Stimulated activated CD4-positive, alpha-beta T cell treated with anti-CD3 and anti-CD28 coated beads, Interleukin-2, amount 100 ng/mL, for 4 hours (primary cell): ENCODE measurements at places on chromosomes 2 and 18.

GRCh38 chr2:225013425-225014365 is 28.6 kb downstream of the DOCK10 start:
- DNase-seq, result no peak

DNA sequence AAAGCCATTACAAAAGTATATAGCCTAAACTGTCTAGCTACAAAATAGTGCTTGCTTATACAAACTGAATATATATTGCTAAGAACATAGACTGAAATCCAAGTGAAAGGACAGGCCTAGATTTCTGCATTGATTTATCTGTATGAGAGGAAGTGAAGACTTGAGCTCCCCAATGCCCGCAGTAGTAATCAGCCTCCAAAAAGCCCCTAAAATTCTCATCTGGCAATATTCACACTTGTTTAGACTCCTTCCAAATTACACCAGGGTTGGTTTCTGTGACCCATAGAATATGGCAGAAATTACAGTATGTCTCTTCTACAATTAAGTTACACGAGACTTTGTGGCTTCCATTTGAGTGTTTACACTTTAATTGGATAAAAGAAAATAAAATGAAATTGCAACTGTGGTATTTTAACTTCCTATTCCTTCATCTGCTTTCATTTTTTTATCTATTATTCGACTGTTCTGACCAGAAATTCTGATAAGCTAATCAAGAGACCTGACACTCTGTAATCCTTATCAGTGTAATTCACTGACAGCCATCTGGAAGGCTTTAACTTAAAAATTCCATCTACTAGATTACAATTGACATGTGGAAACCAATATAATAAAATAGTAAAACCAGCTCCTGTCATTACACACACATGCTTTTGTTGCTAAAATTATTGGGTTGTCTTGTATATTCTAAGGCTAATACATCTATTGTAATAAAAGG is 21.1 kb downstream of the ABCB11 start:
- no peak for DNase-seq

DNA sequence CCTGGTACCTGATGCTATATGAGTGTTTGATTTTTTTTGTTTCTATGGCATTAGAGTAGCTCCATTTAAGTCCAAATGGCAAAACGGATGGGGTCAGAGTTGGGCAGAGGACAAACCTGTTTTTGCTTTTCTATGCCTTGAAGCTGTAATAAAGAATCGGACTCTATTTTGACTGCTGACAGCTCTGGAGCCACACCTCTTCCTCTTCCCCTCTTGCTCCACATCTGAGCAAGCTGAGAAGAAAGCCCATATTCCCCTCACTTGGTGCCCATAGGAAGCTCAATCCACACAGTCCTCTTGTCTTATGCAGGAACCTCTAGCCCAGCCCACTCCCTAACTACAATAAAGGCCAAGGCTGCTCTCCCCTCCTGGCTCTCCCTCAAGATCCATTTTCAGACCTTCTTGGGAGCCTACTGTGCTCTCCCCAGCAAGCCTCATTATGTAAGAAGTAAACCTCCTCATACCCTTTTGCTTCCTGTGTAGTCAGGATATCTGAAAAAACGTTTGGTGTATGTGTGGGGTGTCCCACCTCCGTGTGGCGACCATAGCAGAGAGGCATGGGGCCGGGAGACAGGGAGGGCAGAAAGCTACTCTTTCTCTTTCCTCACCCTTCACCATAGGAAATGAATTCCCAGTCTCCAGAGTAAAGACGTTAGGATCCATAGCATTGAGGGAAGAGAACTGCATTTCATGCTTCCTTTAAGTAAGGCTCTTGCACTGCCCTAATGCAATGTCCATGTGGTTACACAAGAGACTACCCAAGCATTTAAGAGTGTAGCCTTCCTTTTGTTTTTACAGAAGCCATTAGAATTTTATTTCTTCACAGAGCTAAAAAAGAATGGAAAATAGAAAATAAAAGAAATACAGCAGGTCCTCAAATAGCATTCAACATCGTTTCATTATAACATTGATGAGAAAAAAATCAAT is 41.9 kb upstream of the RAPGEF4 start:
- no peak for DNase-seq

DNA sequence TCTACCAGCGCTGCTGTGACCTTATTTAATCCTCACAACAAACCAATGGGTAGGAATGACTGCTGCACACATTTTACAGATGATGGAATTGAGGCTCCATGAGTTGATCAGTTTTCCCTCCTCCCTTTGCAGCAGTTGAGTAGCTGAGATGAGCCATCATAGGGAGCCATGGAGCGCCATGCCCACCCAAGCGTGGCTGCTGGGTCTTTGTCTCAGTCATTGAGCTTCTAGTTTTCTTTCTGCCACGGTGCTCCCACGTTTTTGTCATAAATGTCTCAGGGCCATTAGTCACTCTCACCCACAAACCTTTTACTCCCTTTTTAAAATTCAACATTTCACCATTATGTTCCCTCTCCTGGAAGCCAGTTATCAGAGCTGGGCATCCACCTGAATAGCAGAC is 45.8 kb downstream of the TMEM17 start:
- no peak for DNase-seq

GRCh38 chr18:79365701-79366100 is 30.0 kb upstream of the NFATC1 start:
- no peak for DNase-seq

DNA sequence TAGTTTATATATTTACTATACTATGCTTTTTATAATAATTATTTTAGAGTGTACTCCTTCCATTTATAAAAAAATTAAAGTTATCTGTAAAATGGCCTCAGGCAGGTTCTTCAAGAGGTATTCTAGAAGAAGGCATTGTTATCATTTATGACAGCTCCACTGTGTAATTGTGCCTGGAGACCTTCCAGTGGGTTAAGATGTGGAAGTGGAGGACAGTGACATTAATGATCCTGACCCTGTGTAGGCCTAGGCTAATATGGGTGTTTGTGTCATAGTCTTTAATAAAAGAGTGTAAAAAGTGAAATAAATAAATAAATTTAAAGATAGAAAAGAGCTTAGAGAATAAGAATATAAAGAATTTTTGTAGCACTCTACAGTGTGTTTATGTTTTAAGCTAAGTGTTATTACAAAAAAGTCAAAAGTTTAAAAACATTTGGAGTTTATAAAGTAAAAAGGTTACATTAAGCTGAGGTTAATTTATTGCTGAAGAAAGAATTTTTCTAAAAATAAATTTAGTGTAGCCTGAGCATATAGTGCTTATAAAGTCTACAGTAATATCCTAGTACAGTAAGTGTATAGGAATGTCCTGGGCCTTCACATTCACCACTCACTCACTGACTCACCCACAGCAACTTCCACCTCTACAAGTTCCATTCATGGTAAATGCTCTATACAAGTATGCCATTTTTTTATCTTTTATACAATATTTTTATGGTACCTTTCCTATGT is 190.0 kb upstream of the SESTD1 start:
- no peak for DNase-seq

GRCh38 chr18:3466045-3466444 is 16.1 kb downstream of the TGIF1 start:
- no peak for DNase-seq

DNA sequence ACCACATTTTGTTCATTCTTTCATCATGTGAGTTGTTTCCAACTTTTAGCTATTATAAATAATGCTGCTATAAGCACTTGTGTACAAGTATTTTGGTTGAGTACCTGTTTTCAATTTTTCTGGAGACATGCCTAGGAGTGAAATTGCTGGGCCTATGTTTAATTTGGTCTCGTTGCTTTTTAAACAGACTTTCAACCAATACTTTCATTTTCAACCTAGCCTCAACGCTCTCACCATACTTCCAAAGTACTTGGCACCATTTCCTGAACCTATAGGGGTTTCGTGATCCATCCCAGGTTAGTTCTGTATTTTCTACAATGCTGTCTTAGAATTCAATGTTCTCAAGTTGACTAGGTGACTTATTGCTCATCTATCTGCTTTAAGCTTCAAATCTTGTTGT is 126.1 kb downstream of the SRBD1 start:
- DNase-seq, result no peak

DNA sequence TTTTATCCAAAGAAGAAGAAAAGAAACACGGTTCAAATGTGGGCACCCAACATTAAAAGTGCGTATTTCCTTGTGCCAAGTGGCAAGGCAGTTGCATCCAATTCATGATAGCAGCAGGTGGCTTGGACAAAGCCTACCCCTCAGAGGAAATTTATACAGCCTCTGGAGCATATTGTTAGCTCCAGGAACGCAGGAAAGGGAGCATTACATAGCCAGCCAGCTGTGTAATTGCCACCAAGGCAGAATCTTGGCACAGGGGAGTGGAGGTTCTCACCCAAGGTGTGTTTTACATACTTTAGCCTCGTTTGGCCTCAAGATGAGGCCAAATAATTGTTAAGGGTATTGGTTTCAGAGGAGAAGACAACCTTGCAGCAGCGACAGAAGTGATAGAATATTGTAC is 526.9 kb downstream of the TMEM182 start:
- no peak for DNase-seq

- DNase-seq, result no peak
These were observed 5.3 kb upstream of the DTNA start for GRCh38 chr18:34704823-34705222.

DNA sequence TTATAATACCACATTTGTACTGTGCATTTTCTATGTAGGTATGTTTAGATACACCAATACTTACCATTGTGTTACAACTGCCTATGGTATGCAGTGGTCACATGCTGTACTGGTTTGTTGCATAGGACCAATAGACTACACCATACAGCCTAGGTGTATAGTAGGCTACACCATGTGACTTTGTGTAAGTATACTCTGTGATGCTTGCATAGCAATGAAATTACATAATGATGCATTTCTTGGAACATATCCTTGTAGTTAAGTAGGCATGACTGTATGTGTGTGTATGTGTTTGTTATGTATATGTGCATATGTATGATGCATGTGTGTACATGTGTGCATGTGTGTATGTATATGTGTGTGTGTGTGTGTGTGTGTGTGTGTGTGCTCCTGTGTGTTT is 157.6 kb downstream of the TDRD15 start:
- no peak for DNase-seq

- no peak for DNase-seq
These were observed 297.3 kb downstream of the TNS1 start for GRCh38 chr2:217705461-217705860.

DNA sequence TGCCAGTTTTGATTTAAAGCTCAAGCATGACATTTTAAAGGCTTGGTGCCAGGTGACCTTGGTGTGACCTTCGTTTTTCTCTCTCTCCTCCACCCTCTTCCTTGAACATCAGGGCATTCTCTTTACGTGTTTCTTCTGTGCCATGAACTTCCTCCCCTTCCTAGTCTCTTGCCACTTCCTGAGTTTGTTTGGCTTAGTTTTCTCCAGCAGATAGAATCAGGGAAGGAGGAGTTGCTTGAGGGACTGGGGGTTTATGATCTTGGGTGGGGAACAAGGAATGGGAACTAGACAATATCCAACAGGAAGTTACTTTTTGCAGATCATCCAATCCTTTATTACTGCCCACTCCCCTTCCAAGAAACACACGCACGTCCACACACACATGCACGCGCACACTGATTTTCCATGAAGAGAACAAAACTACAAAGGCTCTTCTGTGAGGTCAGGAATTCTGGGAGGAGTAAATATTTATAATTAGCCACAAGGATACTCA is 210.6 kb upstream of the EPAS1 start:
- DNase-seq, result no peak
